ENCODE measurements at places on chromosomes 5 and 9.

DNA sequence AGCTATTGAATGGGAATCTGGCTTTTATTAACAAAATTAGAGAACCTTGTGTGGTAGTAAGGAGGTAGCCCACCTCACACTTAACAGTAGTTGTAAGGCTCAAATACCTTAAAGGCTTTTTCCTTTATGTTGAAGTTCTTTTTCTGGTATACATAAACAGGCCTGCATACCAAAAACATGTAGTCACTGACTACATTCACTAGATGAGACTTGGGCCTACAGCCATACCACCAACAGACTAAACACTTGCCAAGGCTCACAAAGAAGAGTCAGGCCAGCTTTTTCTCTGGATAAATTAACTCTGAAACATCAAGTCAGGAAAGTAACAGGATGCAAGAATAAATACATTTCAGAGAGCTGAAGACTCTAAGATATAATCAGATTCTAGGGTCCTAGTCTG is 78.6 kb upstream of the MPDZ start:
- peak; percentile 100 for DNase-seq

- peak; percentile 58 for DNase-seq
Measured at GRCh38 chr5:150609843-150610584, 30.4 kb upstream of the SYNPO start.

- DNase-seq, result no peak
Measured at GRCh38 chr5:123571927-123572326, 60.0 kb downstream of the CSNK1G3 start.

DNA sequence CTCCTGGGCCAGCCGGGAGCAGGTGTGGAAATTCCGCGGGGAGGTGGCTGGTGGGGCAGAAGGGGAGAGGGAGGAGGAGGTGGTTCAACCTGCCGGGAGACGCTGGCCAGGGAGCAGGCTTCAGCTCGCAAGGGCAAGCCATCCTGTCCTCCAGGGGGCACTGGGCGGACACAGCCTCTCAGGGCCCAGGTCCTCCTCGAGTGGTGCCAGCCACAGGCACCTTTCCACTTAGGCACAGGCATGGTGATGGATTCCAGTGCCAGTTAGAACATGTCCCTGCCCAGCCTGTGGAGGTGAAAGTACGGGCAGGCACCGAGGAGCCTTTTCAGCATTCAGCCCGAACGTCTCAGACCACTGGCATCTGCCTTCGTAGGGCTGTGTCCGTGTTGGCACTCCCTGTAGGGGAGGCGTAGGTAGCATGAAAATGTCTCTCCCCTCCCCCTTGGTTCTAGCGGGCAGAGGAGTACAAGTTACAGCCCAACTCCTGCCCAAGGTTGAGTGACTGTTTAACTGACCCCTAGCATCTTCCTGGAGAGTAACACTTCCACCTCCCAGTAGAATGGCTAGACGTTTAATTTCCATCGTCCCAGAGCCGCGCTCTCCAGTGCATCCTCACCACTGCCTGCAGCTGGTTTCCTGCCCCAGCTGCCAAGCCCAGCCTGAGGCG is 48.9 kb downstream of the DAB2IP start:
- DNase-seq, result peak; percentile 68

- DNase-seq, result no peak
Measured at GRCh38 chr5:110757118-110757729, 18.4 kb downstream of the SLC25A46 start.

GRCh38 chr5:150137997-150138396 is 17.6 kb downstream of the PDGFRB start:
- peak; percentile 64 for DNase-seq

DNA sequence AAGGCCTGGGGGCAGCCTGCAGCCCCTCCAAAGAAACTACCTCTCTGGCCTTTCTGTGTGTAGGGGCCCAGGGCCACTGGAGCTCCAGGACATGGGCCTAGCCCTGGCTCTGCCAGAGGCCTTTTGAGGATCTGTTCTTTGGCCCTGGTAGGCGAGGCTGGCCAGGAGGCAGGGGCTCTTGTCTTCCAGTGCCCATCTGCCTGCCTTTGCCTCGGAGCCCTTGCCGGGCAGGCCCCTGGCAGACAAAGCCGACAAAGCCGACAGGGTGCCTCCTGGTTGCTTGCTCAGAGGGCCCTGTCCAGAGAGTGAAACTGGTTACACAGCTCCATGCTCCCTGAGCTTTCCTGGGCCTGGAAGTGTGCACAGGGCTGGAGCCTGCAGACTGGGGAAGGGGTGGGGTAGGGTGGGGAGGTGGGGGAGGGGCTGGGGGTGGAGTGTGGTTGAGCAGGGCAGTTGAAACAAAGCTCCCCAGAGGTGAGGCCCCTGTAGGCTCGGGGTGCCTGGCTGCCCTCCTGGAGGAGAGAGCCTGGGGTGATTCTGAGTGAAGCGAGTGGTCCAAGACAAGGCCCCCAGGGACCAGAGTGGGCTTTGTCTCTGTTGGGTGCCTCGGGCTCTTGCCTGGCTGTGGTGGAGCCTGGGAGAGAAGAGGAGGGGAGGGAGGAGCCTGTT is 29.3 kb downstream of the PTPA start:
- peak; percentile 59 for DNase-seq

DNA sequence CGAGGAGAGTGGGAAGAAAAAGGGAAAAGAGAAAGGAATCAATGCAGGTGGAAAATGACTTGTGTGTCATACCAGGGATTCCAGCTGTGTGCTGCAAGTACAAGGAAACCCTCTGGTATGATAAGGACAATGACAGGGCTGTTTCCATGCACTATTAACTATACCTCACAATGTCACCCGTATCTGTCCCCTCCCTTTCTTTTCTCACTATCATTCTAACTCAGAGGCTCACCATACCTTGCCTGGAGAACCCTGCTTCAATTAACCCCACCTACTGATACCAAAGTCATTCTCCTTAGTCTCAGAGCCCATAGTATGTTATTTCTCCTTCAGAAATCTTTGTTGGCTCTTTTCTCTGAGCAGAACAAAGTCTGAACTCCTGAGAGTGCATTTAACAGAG is 236.2 kb upstream of the NREP start:
- no peak for DNase-seq

DNA sequence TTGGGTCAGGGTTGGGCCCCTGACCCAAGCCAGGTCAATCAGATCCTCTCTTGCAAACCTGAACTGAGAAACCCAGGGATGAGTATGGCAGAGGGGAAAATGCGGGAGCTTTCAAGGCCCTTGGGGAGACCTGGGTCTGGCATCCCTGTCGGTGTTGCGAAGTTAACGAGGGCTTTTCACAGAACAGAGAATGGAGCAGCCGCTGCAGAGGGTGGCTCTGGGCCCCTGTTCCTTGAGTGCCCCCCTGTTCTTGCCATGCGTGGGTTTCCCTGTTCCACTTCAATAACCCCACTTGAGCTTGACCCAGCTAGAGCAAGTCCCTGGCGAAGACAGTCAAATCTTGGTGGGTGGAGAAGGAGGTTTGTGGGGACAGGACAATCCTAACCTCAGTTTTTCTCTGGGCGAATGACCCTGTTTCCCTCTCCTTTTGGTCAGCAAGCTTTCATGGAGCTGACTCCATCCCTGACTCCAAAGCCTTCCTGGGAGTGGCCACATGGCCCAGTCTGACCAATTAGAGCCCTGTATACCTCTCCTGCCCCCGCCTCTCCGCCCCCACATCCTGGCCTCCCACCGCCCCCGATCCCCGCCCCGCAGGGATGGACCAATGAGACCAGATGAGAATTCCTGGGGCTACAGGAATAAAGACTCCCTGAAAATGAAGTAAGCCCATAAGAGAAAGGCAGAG is 2.9 kb upstream of the VDAC1 start:
- DNase-seq, result peak; percentile 83

- DNase-seq, result no peak
Measured at GRCh38 chr5:28548856-28549255, 1510.5 kb upstream of the CDH9 start.

- DNase-seq, result peak; percentile 98
Measured at GRCh38 chr5:171420431-171421241, 1.2 kb downstream of the FGF18 start.

DNA sequence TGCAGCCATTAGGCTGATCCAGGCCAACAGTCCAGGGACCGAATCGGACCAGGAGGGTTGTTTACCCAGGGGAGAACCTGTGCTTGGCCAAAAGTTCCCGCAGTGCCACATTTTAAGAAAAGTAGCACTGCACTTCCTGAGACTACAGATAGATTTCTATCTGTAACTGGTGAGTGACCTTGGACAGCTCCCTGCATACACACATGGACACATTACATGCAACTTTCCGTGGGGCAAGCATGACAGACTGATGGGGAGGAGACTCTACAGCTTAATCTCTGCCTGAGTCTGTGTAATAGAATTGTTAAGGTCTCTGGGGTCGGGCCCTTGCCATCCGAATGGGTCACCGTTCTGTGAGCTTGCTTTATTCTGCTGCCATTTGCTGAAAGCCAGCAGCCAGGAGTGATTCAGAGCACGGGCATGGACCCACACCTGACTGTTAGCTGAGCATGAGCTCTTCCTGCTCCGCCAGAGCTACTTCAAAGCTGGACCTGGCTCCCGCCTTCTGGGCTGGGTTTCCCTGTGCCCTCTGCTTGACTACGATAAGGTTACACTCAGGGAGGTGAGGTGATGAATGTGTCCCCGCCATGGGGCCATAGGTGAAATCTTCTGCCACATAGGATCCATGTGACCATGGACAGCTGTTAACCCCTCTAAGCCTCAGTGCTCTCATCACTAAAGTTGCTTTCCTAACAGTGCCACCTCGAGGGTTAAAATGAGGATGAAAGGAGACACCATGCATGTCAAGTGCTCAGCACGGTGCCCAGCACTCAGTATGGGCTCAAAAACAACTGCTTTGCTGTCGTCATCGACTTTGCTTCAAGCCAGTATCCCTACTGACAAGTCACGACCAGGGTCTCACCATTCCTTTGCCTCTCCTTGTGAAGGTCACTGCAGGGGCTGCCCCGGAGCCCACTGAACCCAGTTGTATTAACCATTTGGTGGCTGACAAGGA is 200.0 kb downstream of the MELK start:
- no peak for DNase-seq

GRCh38 chr5:151357792-151358191 is 10.4 kb upstream of the SLC36A2 start:
- DNase-seq, result no peak

- DNase-seq, result no peak
Measured at GRCh38 chr9:110116543-110116885, 91.4 kb downstream of the C9orf152 start.

- no peak for DNase-seq
Measured at GRCh38 chr5:172727551-172727950, 43.4 kb downstream of the DUSP1 start.

GRCh38 chr9:91193087-91193657 is 168.5 kb downstream of the AUH start:
- peak; percentile 93 for DNase-seq

DNA sequence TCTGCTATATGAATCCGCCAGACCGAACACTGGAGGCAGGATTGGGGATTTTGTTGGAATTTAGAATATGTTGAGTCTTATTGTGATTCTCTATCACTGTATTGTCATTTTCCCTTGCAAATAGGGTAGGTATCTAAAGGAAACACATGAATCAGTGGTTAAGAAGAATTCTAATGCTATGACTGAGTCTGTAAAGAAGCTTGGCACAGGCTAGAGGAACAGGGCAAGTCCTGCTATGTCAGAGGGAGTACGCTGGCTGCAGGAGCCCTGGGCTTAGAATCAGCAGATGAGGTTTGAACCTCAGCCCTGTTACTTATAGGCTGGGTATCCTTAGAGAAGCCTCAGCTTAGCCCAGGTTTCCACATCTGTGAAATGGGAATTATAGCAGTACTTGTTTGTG is 198.1 kb downstream of the NR3C1 start:
- peak; percentile 94 for DNase-seq

GRCh38 chr5:157203417-157203816 is 22.8 kb downstream of the ITK start:
- DNase-seq, result no peak

- no peak for DNase-seq
Measured at GRCh38 chr5:102762095-102762534, 7.0 kb downstream of the PAM start.

- no peak for DNase-seq
Measured at GRCh38 chr9:94029932-94030317, 54.3 kb upstream of the PTPDC1 start.

DNA sequence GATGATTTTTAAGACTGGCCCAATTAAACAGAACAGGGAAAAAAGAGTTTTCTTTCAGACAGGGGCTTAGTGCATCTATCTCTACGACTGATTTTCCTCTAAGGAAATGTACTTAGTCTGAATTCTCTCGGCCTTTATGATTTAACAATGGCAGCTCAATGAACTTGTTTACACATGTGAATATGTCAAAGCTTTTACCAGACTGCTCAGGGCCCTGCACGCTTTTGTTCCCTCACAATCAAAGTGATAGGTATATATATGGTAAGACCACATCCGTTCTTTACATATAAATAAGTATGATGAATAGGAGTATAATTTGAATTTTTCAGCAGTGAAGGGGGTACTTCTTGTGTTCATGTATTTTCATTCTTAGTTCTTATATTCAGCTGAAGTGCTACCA is 27.6 kb downstream of the LEAP2 start:
- no peak for DNase-seq

DNA sequence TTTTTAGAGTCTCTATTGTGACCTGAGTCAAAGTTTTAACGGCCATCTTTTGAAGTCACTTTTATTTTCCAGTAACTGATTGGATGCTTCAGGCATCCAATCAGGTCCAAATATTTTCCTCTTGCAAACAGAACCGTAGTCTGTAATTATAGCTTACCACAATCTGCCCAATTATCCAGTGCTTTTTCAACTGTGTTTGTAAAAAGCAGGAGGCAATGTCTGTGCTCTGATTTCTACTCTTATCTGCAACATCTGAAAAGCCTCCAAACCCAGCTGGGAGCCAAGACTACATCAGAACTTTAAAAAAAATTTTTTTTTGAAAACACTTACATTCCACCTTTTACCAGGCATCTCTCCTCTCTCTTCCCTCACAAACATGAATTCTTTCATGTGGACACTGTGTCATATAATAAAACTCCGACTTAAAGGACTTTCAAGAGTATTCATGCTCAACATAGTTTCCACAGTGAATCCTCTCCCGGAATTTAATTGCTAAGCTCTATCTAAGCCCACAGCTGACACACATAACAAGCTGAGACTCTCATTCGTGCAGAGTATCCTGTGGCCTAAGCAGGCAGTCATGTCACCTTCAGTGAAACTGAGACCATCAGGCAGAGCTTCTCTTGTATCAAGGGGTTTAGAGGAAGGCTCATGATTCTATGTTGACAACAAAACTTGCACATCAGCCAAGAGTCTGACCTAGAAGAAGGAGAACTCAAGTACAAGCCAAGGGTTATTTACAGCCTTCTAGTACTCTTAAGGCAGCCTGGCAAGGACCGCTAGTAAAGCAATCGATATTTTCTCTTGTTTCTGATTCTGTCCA is 272.7 kb downstream of the TLE1 start:
- no peak for DNase-seq

DNA sequence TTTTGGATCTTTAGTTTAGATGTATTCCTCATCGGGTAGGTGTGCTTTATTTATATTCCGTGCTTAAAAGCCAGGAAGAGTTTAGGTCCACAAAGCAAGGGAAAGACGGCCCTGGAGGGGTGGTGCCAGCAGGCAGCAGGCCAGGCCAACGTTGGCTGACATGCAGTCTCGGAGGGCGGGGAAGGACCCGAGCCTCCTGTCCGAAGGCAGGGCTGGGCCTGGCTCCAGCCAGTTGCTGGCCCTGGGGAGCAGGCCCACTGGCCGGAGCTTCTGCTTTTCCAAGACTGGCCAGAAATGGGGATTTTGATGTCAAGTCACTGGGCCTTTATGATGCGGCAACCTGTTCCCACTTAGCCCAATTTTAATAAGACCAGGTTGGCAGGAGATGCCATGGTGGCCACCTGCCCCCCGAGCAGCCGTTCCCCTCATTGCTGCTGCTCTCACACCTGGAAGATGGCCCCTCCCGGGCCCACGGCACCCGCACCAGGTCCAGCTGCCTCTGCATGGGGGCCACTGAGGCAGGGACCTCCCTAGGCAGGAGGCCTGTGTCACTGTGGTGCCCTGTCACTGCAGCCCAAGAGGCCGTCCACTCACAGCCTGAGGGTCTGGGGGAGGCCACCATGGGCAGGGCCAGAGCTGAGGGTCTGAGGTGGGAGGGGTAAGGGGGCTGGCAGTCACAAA is 23.2 kb downstream of the LPCAT1 start:
- peak; percentile 96 for DNase-seq

Data from MG63 (cell line).